ACHN (cell line): ENCODE measurements at places on chromosomes 12 and 14.

GRCh38 chr12:15772405-15773018 is 16.7 kb downstream of the EPS8 start:
- DNase-seq, result peak; percentile 62

- DNase-seq, result no peak
These were observed 126.7 kb upstream of the RFLNA start for GRCh38 chr12:124168016-124168786.

- peak; percentile 56 for DNase-seq
These were observed 5.8 kb downstream of the ASB2 start for GRCh38 chr14:93970585-93970964.

GRCh38 chr14:100474196-100474595 is 113.0 kb downstream of the BEGAIN start:
- DNase-seq, result no peak

- DNase-seq, result no peak
These were observed 5.4 kb downstream of the FOS start for GRCh38 chr14:75283833-75284563.

- DNase-seq, result no peak
These were observed 20.8 kb downstream of the ANAPC7 start for GRCh38 chr12:110382683-110383082.

DNA sequence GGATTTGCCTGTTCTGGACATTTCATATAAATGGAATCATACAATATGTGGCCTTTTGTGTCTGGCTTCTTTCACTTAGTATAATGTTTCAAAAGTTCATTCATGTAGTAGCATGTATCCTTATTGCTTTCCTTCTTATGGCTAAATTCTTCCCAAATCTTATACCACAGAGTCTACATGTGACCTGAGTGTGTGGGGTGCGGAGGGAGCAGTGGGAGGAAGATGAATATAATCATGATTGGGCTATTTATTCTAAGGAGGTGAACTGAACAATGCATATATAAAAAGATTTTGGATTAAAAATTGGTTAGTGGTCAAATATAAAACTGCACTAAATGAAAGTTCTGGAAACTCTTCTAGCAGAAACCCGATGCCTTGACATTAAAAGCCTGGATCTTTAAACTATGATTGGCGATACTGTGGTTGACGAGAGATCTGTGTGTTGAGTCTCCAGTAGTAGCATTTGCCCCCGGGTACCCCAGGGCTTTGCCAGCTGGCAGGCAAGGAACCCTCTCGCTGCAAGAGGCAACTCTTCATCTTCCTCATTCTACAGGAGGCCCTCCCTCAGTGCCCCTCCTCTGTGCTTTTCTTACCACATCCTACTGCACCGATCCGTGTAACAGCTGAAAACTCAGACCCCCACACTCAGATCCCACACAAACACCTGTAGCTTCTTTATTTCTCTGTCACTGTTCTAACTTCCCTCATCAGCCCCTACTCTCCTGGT is 2.6 kb downstream of the CYP46A1 start:
- no peak for DNase-seq

- DNase-seq, result no peak
These were observed 81.7 kb upstream of the PRB2 start for GRCh38 chr12:11477110-11477509.

- DNase-seq, result no peak
These were observed 34.3 kb downstream of the KTN1 start for GRCh38 chr14:55614304-55614703.

GRCh38 chr12:131783915-131784541 is 44.2 kb upstream of the MMP17 start:
- DNase-seq, result peak; percentile 37

DNA sequence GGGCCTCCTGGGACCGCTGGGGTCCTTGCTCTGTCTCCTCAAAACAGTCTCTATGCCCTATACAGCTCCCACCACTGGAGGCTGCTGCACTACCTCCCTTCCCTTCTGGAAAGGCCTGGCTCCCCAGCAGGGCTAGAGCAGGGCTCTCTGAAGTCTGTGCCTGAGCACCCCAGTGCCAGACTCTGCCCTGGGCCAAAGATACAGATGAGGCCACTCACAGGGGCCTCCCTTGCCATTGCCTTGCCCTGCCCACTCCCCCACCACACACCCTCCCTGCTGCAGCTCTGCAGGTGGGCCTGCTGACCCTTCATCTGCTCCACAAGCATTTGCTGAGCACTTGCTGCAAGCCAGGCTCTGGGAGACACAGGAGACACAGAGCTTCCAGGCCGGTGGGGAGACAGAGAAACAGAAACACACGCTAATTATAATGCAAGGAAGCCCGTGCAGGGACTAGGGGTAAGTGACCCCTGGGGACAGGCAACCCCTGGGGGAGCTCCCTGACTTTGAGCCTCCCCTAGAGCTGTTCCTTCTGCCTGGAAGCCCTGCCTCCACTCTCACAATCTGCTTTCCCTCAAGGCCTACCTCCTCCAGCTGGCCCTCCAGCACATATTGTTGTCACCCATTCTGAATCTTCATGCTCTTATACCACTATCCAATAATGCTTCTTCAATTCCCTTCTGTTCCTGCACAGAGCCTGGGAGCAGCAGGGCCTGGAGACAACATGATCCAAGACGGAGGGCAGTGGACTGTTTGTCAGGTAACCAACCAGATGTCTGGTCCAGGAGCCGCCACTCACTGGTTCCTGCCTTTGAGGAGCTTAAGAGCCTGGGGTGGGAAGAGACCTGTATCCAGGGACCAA is 32.6 kb upstream of the PNMA1 start:
- no peak for DNase-seq

- no peak for DNase-seq
These were observed 25.2 kb upstream of the DGLUCY start for GRCh38 chr14:91088585-91089235.

- no peak for DNase-seq
These were observed 29.0 kb downstream of the SLC6A12 start for GRCh38 chr12:184811-185575.

- DNase-seq, result no peak
These were observed 261.4 kb upstream of the USP15 start for GRCh38 chr12:61998791-61999190.

DNA sequence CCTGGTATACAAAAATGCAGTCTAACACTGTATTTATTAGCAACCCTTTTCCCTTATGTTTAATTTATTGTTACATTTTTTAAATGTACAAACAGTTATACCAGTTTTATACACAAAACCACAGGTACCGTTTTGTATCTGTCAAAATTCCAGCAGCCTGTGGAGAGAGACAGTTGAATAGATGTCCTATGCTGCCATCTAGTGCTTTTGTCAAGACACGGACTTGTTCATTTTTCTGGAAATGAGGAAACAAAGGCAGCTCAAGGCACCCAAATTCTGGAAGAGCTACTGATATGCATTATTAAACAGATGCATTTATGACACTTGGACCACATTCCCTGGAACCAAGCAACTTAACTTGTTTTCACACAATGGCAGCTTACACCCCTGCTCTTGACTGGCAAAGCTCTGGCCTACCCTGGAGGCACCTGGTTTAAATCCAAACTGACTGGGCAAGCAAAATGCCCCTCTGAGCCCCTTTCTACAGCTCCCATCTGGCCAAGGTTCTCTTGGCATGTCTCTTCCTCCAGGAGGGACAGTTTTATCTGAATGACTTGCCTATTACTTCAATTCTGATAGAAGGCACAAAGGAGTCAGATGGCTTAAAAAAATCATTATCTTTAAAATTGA is 286.9 kb upstream of the PRKD1 start:
- peak; percentile 55 for DNase-seq

GRCh38 chr14:32608857-32609256 is 279.8 kb downstream of the AKAP6 start:
- DNase-seq, result no peak

GRCh38 chr14:91380610-91381371 is 36.8 kb downstream of the CCDC88C start:
- DNase-seq, result no peak

- no peak for DNase-seq
These were observed 41.1 kb downstream of the SPTB start for GRCh38 chr14:64838656-64839055.

DNA sequence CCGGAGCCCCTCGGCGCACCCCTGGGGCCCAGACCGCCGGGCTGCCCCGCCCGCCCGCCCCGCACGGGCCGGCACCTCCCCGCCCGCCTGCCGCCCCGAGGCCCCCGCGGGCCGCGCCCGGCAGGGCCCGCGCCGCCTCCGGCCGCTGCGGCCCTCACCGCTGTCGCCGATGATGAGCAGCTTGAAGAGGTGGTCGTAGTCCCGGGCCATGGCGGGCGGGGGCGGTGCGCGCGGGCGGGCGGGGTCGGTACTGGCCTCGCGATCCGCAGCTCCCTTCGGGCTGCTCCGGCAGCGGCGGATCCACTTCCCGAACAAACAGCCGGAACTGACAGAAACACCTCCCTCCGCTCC is at the start of gene RAB35:
Gene RAB35, minus strand, starts transcription at position 313 of the 351 bp plus-strand sequence. Its CDS starts 103 bp downstream, at position 210.
- DNase-seq, result no peak

GRCh38 chr12:64461634-64462414 is 9.9 kb downstream of the TBK1 start:
- peak; percentile 66 for DNase-seq

GRCh38 chr14:33992274-33993007 is 41.6 kb upstream of the EGLN3 start:
- DNase-seq, result no peak

DNA sequence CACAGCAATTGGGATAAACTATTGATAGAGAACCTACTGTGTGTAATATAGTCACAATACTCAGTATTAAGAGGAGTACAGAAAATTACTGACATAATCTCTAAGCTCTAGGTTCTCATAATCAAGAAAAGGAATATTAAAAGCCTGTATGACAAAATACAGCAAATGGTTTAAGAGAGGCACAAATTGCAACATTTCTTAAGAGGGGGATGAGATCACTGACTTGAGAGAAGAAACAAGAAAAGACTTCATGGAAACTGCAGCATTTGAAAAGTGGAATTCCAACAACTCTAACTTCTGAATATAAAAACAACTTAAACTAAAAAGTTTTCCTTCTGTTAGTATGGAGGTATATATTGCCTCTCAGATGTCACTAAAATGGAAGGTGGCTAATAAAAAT is 89.7 kb downstream of the NUMB start:
- DNase-seq, result no peak

DNA sequence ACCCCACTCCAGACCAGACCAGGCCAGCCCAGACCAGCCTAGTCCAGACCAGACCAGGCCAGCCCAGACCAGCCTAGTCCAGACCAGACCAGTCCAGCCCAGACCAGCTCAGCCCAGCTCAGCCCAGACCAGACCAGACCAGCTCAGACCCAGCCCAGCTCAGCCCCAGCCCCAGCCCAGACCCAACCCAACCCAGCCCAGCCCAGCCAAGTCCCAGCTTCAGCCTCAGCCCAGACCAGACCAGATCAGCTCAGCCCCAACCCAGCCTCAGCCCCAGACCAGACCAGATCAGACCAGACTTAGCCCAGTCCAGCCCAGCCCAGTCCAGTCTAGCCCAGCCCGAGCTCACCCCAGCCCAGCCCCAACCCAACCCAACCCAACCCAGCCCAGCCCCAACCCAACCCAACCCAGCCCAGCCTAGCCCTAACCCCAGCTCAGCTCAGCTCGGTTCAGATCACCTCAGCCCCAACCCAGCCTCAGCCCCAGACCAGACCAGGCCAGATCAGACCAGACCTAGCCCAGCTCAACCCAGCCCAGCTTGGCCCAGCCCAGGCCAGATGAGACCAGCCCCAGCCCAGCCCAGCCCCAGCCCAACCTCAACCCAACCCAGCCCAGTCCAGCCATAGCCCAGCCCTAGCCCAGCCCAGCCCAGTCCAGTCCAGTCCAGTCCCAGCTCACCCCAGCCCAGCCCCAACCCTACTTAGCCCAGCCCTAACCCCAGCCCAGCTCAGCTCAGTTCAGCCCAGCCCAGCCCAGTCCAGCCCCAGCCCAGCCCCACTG is 204.7 kb downstream of the BCL11B start:
- DNase-seq, result no peak

DNA sequence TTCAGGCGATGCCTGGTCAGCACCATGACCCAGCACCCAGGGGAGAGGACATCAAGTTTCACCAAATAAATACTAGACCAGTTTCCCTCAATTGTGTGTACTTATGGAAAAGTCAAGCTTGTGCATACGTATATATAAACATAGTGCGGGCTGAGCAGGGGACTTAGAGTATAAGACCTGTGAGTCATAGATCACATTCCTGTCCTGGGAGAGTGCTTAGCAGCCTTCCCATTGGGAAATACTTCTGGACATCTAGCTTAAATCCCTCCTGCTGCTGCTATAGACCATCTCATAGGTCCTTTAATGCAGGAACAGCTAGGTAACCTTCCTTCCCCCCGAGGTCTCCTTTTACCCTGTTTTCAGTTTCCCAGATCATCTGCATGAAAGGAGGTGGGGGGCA is 51.9 kb downstream of the PRMT8 start:
- DNase-seq, result no peak

DNA sequence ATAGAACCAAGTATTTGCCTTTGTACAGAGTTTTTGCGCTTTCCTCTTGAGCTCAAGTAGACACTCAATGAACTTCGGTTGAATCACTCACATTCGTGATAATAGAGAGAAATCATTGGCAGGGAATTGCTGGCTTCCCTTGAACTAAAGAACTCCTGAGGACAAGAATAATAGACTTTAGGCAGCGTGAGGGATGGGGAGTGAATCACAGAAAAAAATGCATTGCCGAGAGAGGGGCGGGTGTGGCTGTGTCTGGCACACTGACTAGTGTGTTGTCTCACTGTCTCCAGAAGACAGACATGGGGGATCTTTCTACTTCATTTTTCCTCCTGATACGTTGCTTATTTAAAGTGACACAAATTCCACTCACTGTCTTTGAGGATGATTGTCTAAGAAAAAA is 805.2 kb downstream of the BCL11B start:
- DNase-seq, result no peak

DNA sequence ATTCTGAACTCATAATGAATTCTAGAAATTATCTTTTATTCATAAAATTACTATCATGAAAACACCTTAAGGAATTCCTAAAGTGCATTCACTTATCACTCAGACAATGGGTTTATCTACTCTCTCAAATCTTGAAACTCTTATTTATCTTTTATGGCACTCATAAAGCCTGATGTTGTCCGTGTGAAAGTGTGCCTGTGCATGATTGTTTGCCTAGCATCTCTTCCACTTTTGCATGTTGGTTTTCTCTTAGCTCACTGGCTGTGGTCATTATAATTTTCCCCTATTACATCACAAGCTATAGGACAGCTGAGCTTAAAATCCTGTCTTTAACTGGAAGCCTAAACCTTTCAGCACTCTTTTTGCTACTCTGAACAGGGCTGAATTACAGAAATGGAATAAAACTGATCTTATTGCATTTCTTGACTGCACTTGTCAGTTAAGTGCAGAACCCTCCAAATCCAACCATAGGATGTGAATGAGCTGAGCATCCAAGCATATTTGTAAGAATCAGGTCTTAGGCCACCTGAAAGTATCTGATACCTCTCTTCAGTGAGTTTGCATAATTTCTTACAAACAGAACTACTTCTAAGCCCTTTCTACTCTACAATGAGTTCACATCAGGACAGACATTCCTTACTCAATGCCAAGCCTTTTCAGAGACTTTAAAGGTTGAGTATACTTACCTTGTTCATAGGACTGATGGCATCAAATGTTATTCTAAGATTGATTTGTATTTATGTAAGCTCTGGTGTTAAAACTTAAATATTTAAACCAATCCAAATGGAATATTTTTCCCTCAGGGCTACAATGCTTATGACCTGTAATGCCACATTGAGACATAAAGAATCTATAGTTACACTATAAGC is 221.2 kb upstream of the KITLG start:
- no peak for DNase-seq
